Upper lobe of right lung (tissue), 1 donor: ENCODE measurements at places on chromosomes 1 and 21. TPM values are rescaled to one million over a fixed set of nuclear protein-coding genes. Genes with fewer than 3 reads are reported as not detected.

The CDC20 gene
- total RNA-seq: 1.8 TPM

The RPTN gene
- total RNA-seq: not detected

The RNU1-2 gene
- 6,622 TPM for total RNA-seq

The KRTAP19-1 gene
- not detected for total RNA-seq

The KCNQ4 gene
- 0.96 TPM for total RNA-seq

The CLDN17 gene
- not detected for total RNA-seq

DNA sequence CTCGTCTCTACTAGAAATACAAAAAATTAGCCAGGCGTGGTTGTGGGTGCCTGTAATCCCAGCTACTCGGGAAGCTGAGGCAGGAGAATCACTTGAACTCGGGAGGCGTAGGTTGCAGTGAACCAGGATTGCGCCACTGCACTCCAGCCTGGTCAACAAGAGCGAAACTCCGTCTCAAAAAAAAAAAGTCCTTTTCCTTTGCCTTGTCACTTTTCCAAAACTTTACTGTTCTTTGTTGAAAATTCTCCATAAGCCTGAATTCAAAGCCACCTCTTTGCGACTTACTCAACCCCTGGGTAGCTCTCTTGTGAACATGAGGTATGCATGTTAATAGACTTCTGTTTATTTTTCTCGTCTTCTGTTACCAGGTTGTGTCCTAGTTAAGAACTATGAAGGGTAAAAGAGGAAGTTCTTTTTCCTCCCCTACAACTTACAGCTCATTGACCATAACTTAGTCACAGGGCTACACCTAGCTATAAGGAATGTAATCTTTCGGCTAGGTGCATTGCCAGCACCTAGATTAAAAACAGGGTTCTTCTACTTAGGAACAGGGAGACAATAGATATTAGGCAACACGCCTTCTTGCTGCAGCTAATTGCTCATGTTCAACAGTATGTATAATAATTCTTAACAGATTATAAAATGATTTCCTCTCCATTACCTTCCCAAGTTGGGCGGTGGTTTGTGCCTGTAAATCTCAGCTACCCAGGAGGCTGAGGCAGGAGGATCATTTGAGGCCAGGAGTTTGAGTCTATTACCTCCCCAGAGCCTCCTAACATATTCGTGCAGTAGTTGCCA, 40.9 kb downstream of the PTAFR start:
- peak overlapping the region; percentile 61 for H3K27ac ChIP-seq
- no peak overlapping the region for H3K4me3 ChIP-seq
- peak; percentile 85 for DNase-seq
- no peaks in the 10 kb centered on the region for H3K27me3 ChIP-seq

- H3K27me3 ChIP-seq: no peaks in the 10 kb centered on the region
- no peak for DNase-seq
- H3K4me3 ChIP-seq: peak overlapping the region; percentile 68
- H3K27ac ChIP-seq: peak overlapping the region; percentile 70
- no peaks in the 10 kb centered on the region for H3K36me3 ChIP-seq
Measured at GRCh38 chr1:23422941-23423340, 1.6 kb downstream of the TCEA3 start.

GRCh38 chr1:5913078-5913845, 79.0 kb downstream of the NPHP4 start:
- H3K4me1 ChIP-seq: no peaks in the 10 kb centered on the region
- DNase-seq: no peak
- H3K27ac ChIP-seq: no peak overlapping the region
- no peaks in the 10 kb centered on the region for H3K36me3 ChIP-seq

- no peak overlapping the region for H3K4me3 ChIP-seq
- no peak for DNase-seq
- H3K27me3 ChIP-seq: no peaks in the 10 kb centered on the region
- no peaks in the 10 kb centered on the region for H3K36me3 ChIP-seq
- no peak overlapping the region for H3K27ac ChIP-seq
- no peaks in the 10 kb centered on the region for H3K4me1 ChIP-seq
Measured at GRCh38 chr1:170634824-170635410, 29.0 kb upstream of the PRRX1 start.

DNA sequence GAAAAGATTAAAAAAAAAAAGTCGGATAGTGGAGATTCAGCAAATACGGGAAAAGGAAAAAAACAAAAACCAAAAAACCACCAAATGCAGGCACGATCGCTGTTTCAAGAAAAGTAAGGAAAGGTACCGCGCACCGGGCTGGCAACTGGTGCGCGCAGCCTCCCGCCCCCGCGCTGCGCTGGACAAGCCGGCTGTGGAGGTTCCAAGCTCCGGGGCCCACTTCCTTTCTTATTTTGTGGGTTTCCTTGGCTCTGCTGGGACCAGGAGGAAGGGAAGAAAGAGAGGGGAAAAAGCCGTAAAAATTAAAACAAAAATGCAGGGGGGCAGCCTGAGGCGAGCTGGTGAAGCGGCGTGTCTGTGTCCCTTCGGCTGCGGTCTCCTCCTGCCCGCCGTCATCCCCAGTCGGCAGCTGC, 233 bp downstream of the ADAMTS5 start:
- peaks cover 19% of the 10 kb centered on the region for H3K4me1 ChIP-seq
- no peak for DNase-seq
- peak overlapping the region; percentile 55 for H3K4me3 ChIP-seq
- H3K36me3 ChIP-seq: no peaks in the 10 kb centered on the region
- H3K27ac ChIP-seq: no peak overlapping the region

GRCh38 chr1:186325239-186325638, 49.8 kb downstream of the TPR start:
- no peaks in the 10 kb centered on the region for H3K27me3 ChIP-seq
- H3K4me3 ChIP-seq: no peak overlapping the region
- H3K36me3 ChIP-seq: peaks cover 94% of the 10 kb centered on the region
- H3K4me1 ChIP-seq: no peaks in the 10 kb centered on the region

GRCh38 chr1:67230539-67230938, 64.3 kb downstream of the IL23R start:
- no peak for DNase-seq
- H3K27ac ChIP-seq: no peak overlapping the region
- H3K27me3 ChIP-seq: no peaks in the 10 kb centered on the region
- H3K4me1 ChIP-seq: no peaks in the 10 kb centered on the region
- no peak overlapping the region for H3K4me3 ChIP-seq
- H3K36me3 ChIP-seq: no peaks in the 10 kb centered on the region

DNA sequence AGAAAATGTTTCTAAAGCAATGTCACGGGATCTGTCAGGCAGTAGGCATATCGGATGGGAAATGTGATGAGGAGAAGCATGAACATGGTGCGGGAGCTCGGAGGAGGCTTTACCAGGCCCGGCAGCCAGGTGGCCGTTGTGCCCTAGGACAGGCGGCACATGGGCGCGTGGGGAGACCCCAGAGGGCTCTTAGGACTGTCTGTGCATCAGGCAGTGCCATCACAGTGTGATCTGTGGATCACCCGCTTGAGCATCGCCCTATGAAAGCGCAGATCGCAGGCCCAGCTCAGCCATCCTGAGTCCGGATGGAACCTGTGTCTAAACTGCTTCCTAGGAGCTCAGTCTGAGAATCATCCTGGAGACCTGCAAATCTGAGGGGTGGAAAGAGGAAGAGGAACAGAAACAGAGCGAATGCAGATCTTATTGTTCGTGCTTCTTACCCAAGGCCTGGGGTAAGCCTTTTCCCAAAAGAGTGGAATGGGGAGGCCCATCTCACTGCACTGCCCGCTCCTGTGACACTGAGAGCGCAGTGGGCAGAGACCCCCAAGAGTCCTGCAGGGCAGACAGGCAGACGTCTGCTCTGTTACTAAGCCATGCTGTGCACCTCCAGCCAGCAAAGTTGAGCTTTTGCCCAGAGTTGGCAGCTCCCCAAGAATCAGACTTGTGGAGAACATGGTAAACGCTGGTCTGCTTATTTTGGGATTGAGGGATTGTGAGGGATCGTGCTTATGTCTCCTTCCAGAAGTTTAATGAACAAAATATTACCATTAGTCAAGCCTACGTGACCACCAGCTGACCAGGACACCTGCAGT, 251.0 kb downstream of the RHOU start:
- peaks cover 26% of the 10 kb centered on the region for H3K4me1 ChIP-seq
- no peak for DNase-seq
- H3K4me3 ChIP-seq: no peak overlapping the region
- H3K27me3 ChIP-seq: no peaks in the 10 kb centered on the region
- no peak overlapping the region for H3K27ac ChIP-seq
- H3K36me3 ChIP-seq: no peaks in the 10 kb centered on the region

DNA sequence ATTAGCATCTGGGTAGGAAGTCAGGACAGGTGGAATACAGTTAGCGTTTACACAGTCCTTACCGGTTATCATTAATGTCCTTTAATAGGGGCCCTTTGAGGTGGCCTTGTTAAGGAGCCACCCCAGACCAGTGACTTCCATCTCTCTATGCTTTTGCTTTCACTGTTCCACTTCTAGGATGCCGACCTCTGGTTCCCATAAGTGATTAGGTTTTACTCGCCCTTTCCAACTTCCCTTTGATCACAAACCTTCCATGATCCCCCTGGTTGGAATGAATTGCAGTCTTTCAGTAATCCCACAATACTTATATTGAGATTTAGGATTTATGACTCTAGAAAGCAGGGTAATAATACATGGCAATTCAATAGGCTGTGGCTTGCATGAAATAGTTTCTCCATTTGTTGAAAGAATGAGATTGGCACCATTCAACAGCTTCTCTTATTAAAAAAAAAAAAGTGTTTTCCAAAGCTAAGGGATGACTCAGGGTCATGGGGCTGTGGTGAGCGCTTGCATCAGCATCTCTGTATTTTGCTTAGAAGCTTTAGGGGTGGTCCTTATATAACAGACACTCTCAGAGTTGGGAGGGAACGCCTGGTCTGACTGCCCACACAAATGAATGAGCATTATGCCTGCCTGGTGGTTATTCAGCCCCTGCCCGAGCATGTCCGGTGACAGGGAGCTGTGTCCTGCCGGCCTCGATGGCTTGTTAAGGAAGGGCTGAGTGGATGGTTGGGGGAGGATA, 110.5 kb downstream of the CNIH3 start:
- DNase-seq: peak; percentile 77
- H3K36me3 ChIP-seq: no peaks in the 10 kb centered on the region
- H3K4me1 ChIP-seq: no peaks in the 10 kb centered on the region
- no peak overlapping the region for H3K27ac ChIP-seq

DNA sequence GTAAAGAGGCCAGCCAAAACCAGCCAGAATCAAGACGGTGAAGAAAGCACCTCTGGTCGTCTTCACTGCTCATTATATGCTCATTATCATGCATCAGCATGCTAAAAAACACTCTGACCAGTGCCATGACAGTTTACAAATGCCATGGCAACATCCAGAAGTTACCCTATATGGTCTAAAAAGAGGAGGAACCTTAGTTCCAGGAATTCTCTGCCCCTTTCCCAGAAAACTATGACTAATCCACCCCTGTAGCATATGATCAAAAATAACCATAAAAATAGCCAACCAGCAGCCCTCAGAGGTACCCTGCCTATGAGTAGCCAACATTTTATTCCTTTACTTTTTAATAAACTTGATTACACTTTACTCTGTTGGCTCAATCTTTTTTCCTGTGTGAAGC, 34.2 kb upstream of the PBX1 start:
- H3K27ac ChIP-seq: no peak overlapping the region
- H3K4me3 ChIP-seq: no peak overlapping the region
- no peaks in the 10 kb centered on the region for H3K4me1 ChIP-seq
- no peak for DNase-seq
- no peaks in the 10 kb centered on the region for H3K27me3 ChIP-seq

DNA sequence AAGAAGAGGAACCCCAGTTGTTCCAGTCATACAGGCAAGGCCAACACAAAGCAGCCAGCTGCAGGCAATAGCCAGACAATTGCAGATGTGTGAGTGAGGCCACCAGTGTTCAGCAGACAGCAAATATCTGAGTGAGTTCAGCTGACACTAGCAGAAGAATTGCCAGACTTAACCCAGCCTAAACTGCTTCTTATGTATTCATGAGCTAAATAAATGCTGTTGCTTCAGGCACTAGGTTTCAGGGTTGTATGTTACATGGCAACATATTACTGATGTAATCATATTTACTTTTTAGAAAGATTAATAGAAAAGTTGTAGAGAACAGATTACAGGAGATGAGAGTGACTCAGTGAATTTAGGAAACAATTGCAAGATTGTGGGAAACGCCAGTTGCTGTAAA, 129.8 kb upstream of the CHODL start:
- H3K36me3 ChIP-seq: no peaks in the 10 kb centered on the region
- DNase-seq: no peak
- no peaks in the 10 kb centered on the region for H3K4me1 ChIP-seq
- H3K27me3 ChIP-seq: no peaks in the 10 kb centered on the region
- H3K4me3 ChIP-seq: no peak overlapping the region

GRCh38 chr1:13922466-13923110, 222.6 kb downstream of the PRDM2 start:
- H3K36me3 ChIP-seq: no peaks in the 10 kb centered on the region
- no peak for DNase-seq
- no peak overlapping the region for H3K27ac ChIP-seq
- no peak overlapping the region for H3K4me3 ChIP-seq
- no peaks in the 10 kb centered on the region for H3K4me1 ChIP-seq

GRCh38 chr1:169392406-169392805, 24.4 kb downstream of the BLZF1 start:
- H3K4me1 ChIP-seq: no peaks in the 10 kb centered on the region
- H3K27me3 ChIP-seq: no peaks in the 10 kb centered on the region
- H3K36me3 ChIP-seq: peaks cover 66% of the 10 kb centered on the region
- no peak overlapping the region for H3K4me3 ChIP-seq
- DNase-seq: no peak
- H3K27ac ChIP-seq: no peak overlapping the region

DNA sequence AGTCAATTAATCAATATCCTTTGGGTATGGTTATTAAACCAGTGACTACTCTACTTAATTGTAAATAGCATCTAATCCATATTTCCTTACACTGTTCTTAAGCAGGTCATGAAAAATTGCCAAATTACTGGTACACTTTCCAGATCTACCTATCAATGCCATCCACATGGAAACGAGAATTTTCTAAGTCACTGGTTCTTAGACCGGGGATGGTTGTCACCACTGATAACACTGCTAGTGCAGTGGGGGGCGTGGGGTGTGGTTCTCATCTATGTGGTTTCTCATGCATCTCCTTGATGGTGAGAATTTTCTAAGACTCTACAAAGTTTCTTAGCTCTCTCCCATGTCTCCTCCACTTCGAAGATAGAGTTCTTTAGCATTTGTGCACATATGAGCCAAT, 63.7 kb upstream of the COG2 start:
- H3K27ac ChIP-seq: no peak overlapping the region
- H3K4me1 ChIP-seq: no peaks in the 10 kb centered on the region
- H3K27me3 ChIP-seq: no peaks in the 10 kb centered on the region

DNA sequence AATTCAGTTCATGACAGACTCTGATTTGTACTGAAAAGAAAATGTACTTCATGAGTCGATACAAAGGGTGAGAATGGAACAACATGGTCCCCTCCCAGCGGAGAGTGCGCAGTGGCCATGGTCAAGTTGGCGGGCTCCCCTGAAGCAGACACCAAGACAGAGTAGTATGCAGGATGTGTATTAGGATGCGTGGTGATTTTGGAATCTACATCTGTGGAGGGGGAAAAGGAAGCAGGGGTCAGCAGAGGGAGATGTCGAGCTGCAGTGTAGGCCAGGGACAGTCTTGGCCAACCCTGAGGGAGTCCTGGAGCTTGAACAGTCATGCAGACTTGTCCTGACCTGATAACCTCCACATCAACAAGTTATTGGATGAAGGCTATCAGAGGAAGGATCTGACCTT, 481.0 kb downstream of the OMA1 start:
- no peak overlapping the region for H3K4me3 ChIP-seq
- no peak overlapping the region for H3K27ac ChIP-seq
- no peak for DNase-seq
- no peaks in the 10 kb centered on the region for H3K27me3 ChIP-seq

GRCh38 chr1:209486861-209487593, 96.5 kb upstream of the CAMK1G start:
- H3K4me3 ChIP-seq: no peak overlapping the region
- H3K27ac ChIP-seq: no peak overlapping the region
- no peaks in the 10 kb centered on the region for H3K4me1 ChIP-seq
- no peaks in the 10 kb centered on the region for H3K36me3 ChIP-seq
- DNase-seq: no peak
